ENCODE measurements at places on chromosomes 4 and X.

DNA sequence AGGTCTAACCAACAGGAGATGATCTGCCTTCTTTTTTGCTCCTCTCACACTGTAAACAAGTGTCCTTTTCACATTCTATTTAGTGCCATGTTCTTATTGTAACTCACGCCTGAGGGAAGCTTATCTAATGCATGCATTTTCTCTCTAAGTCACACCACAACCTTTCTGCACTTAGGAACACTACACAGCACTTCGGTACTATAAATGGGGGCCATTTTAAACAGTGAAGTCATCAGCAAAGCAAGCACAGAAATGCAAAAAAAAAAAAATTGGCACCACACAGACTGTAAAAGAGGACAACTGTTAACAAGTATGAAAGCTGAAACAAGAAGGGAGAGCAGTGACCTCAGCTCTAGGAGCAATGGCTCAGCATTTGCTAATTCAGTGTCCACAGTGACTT, 45.2 kb downstream of the PRSS12 start:
- DNase-seq: no peak

- DNase-seq: no peak
Measured at GRCh38 chr4:85756938-85757337, 282.0 kb downstream of the ARHGAP24 start.

DNA sequence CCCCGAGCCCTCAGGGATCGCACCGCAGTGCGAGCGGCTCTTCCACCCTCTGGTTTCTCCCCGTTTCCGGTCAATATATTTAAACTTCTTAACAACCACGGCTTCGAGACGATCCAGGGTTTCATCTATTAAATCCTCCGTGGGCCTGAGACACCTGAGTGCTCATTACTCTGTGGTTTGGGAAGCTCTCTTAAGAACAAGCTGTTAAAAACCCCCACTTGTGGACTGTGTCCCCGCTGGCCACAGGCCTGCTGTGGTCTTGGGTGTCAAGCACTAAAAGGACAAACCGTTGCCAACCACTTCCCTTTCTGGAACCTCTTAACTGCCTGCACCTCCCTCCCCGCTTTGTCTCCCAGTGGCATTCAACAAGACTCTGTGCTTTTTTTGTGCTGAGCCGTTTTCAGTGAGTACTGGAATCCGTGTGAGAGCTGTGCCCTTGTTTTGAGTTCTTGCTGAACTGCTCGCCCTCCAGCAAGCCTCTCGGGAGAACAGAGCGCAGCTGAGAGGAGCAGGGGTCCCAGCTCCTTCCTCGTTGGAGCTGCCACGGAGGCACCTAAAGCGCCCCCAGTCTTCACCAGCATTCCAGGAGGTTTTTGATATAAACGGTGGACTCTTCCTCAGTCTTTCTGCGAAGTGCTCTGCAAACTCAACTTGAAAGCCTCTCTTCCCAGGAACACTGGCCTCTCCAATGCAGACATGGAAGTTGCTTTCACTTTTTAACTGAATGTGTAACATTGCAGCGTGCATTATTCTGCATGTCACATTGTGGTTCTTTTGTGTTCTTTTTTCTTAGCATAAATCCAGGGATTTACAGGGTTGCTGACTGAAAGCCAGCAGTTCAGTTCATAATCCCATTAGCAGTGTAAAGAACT, 691 bp upstream of the IGFBP7 start:
- peak; percentile 55 for DNase-seq

DNA sequence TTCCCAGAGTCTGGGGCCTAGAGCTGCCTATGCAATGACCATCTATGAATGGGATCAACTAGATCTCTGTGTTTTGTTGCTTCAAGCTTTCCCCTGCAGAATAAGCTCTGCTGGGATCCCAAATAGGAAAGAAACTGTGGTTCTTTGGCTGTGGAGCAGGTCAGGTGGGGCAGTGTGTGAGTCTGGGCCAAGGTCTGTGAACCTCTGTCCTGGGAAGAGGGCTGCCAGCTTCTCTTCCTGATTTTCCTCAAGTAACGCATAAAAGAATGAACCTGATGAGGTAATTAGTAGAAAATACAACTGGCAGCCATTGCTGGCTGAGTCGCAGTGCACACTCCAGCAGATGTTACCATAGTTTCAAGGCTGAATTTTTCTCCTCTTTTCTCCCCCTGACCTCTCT, 4.6 kb upstream of the PIN4 start:
- no peak for DNase-seq

DNA sequence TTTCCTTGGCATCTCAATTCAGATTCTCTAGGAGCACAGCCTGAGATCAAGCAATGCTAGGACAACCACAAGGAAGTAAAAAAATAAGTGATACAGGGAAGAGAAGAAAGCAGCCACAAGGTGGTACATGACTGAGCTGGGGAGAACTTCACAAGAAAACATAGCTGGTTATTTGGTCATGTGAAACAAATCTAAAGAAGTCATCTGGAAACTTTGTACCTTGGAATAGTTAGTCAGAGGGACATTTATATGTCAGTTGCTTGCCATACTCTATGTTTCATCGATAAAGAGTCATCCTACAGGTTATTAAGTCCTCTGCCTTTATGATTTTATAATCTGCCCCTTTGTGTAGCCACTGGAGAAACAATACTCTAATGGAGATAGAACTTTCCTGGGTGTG, 575.1 kb downstream of the IL15 start:
- DNase-seq: no peak

DNA sequence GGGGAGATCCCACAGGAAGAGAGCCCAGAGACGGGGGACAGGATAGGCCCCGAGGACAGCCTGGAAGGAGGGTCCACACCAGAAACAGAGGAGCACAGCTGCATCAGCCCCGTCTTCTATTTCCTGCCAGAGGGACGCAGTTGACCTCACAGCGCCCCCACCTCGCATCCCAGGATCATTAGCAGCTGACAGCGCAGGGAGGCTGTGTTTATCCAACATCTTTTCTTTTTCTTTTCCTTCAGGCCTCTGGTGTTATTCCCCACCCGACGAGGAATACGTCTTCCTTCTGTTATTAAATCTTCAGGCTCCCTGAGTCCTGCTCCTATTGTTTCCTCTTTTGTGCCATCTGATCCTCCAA, 75.4 kb downstream of the DCHS2 start:
- DNase-seq: peak; percentile 6

DNA sequence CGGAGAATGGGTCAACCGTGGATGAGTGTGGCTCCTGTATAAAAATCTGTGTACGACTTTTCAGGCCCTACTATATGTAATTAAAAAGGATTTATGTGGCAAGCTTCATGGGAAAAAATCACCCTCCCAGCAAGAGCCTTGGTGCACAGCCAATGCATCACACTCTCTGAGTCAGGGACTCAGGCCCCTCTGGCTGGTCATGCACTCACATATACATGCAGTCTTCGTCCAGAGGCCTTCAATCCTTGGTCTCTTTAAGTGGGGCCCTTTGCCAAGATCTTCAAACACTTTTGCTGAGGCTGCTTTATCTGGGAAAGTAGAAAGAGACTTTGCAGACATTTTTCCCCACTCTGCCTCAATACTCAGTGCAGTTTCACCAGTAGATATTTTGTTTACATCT, 311.4 kb upstream of the FSTL5 start:
- no peak for DNase-seq

GRCh38 chr4:8912089-8912455, 40.4 kb upstream of the HMX1 start:
- no peak for DNase-seq

- no peak for DNase-seq
Measured at GRCh38 chr4:41746440-41747229, 1.9 kb downstream of the PHOX2B start.

- DNase-seq: peak; percentile 30
Measured at GRCh38 chrX:109485470-109486340, 3.8 kb upstream of the GUCY2F start.

GRCh38 chrX:39886282-39886681, 211.5 kb downstream of the BCOR start:
- no peak for DNase-seq

DNA sequence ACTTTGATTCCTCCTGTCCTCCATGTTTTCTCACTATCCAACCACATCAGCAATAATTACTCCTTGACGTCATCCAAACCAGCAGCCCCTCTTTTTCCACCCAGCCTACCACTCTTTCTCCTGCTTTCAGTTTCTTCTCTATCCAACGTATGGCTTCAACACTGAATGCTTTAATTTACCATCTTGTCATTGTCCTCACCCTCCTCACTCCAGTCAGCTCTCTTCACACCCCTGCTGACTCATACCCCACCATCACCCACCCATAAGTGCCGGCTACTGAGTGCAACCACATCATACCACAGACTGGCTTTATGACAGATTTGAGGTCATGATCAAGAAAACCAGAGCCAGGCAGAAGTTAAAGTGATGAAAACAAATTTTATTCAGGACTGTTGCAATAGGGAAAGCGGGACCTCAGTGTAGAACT, 9.8 kb upstream of the ANXA5 start:
- DNase-seq: no peak

GRCh38 chr4:94897023-94897422, 139.3 kb downstream of the BMPR1B start:
- no peak for DNase-seq

- DNase-seq: no peak
Measured at GRCh38 chr4:182801636-182802035, 115.5 kb downstream of the DCTD start.

- DNase-seq: no peak
Measured at GRCh38 chr4:100891808-100892207, 374.0 kb upstream of the EMCN start.

DNA sequence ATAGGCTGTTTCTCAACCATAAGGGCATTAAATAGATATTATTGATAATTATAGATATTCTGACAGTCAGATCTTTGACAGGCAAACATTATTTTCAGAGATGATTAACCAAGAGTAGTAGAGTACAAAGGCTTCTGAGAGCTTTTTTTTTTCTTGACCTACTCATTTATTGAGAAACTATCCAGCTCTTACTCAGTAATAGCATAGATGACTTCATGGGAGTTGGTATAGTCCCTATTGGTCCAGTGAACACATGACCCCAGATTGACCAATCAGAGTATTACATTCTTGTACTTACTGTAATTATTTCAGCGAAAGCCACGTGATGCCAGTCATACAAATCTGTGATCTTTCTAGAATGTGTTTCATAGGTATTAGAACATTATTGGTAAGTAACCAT, 508.7 kb downstream of the FSTL5 start:
- no peak for DNase-seq

DNA sequence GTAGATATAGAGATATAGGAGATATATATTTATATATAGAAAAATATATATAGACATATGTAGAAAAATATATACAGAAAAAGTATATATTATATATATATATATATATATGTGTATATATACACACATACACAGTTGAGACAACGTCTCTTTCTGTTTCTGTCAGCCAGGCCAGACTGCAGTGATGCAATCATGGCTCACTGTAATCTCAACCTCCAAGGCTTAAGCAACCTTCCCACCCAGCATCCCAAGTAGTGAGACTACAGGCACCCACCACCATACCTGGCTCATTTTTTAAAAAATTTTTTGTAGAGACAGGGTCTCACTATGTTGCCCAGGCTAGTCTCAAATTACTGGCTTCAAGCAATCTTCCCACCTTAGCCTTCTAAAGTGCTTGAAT, 426.3 kb downstream of the GPM6A start:
- DNase-seq: no peak

- peak; percentile 56 for DNase-seq
Measured at GRCh38 chrX:124229374-124229773, 103.1 kb upstream of the TEX13D start.

DNA sequence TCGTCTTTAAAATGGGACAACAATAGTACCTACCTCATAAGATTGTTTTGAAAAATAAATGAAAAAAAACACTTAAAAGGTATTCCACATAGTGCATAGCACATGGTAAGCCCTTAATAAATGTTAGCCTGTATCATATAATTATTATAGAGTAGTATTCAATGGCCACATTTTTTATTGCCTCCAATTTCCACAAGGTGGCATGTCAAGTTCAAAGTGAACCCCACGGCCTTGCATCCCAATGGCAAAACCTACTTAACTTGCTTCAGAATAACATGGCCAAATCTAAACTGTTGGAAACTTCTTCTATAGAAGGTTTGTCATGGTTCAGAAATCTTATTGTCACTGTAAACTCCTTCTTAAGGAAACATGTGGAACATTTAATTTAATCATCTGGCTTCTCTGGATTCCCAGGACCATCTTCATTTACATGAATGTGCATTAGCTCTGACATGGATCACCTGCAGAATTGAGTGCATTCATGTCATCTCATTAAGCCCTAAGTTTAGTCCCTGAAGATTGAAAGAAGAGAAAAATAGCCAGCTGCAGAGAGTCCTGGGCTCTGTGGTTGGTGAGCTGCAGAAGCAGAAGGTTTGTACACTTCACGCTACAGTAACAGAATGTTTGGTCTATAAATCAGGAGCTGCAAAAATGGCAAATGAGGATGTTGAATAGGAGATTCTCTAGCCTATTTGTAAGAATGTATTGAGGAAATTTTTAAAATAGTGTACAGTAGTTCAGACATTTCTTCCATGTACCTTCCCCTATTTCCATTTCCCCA, 61.0 kb downstream of the ANXA3 start:
- DNase-seq: no peak

DNA sequence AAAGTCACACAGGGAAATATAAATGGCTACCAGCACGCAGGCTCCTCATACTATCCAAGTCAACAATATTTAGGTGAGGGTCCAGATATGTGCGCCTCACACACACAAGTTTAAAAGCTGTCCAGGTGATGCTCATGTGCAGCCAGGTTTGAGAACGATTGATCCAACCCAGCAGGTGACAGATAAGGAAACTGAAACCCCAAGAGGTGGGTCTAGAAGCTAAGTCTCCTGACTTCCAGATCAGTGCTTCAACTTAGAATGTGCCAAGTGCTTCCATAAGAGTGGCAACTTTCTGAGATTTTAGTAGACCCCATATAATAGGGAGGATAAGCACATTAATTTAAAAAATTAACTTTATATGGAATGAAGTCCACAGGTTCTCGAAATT, 54.4 kb upstream of the NAP1L5 start:
- DNase-seq: no peak

DNA sequence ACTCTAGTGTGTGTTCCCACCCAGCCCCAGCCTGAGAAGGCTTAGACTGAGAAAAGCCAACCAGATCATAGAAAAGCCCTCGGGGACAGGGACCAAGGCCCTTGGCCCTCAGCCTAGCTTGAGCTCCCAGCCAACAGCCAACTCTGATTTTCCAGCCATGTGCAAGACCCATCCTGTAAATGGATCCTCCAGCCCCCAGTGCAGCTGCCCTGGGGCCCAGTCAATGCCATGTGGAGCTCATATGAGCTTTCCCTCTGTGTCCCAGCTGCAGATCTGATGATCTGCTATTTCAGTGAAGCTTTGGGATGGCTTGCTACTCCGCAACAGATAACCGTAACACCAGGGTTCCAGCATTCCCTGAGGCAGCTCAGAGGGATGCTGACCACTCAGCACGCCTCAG, 40.5 kb upstream of the CDKN2AIP start:
- DNase-seq: no peak

GRCh38 chr4:26458157-26458561, 32.1 kb downstream of the CCKAR start:
- no peak for DNase-seq
